ENCODE measurements at places on chromosomes 3 and 15. TPM values are rescaled to one million over a fixed set of nuclear protein-coding genes. Genes with fewer than 3 reads are reported as not detected.

- no peak for DNase-seq
Observed at GRCh38 chr3:67863869-67864268, 209.5 kb upstream of the SUCLG2 start.

DNA sequence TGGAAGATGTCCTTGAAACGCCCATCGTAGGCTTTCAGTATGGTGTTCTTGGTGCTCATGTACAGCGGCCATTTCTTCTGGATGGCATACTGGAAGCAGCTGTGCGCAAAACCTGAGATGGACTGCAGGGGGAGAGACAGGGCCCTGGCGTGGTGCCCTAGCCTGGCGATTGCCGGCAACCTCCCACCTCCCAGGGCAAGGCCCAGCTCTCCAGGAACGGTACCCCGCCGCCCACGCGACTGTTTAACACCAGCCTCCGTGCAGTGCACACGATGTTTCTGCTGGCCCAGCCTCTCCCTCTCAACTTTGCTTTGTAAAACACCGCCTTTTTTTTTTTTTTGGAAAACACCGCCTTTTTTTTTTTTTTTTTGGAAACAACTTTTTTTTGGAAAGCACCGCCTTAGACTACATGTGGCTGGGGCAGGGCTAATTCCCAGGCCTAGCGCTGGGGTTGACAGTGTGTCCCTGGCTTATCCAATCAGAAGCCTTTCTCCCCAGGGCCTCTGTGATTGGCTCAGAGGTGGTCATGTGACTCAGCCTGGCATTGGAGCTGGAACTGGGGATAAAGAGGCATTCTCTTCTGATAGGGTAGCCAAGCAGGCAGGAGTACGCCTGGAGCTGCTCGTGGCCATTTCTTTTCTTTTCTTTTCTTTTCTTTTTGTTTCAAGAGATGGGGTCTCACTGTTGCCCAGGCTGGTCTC lies 14.7 kb downstream of the IDH2 start:
- no peak for DNase-seq

The CHRM5 gene
- total RNA-seq = not detected

- no peak for DNase-seq
Observed at GRCh38 chr3:43905157-43905556, 214.4 kb downstream of the ABHD5 start.

- DNase-seq = no peak
Observed at GRCh38 chr15:98554272-98555172, 93.8 kb upstream of the IGF1R start.

- no peak for DNase-seq
Observed at GRCh38 chr3:160676547-160677303, at the start of gene ARL14. Gene ARL14 (plus strand): TSS chr3:160677160. CDS start chr3:160677347, 187 bp downstream.

- no peak for DNase-seq
Observed at GRCh38 chr15:93046721-93047120, 42.3 kb downstream of the RGMA start.

DNA sequence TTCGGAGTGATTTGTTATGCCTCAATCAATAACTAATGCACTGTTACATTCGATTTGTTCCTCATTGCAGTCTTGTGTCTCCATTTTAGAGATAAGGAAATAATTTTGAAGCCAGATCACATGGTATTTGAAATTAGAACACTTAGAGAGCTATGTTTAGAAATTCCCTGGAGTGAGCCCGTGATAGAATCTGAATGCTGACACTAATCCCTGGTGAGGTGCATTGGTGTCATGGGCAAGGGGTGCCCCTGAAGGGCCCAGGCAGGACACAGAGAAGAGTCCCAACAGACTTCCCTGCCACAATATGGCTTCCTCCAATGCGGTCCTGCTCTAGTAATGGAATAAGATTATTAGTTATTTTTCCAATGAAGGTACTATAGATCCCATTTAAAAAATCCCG lies 223.0 kb downstream of the NR2F2 start:
- no peak for DNase-seq

- no peak for DNase-seq
Observed at GRCh38 chr3:40920041-40920440, 279.3 kb upstream of the CTNNB1 start.

The RNF13 gene
- 116 TPM for total RNA-seq

- DNase-seq = no peak
Observed at GRCh38 chr15:91385311-91385710, 285.3 kb downstream of the SV2B start.

The ALDH1L1 gene
- total RNA-seq = 27.3 TPM

DNA sequence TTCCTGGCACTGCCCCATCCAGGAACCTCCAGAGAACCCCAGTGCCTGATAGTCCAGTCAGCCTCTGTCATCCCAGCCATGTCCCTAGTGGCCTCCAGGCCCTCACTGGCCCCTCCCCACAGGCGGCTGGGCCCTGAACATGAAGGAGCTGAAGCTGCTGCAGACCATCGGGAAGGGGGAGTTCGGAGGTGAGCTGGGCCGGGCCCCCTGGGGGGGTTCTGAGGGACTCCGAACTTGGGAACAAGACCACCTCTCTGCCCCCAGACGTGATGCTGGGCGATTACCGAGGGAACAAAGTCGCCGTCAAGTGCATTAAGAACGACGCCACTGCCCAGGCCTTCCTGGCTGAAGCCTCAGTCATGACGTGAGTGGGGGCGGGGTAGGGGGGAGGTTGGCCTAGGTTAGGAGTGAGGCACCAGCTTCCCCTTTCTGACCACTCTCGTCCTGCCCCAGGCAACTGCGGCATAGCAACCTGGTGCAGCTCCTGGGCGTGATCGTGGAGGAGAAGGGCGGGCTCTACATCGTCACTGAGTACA lies 12.0 kb upstream of the LMAN1L start:
- DNase-seq = no peak

Data from uterus (tissue), 4 donors.